HFF-Myc (cell line): ENCODE measurements at places on chromosomes 16 and 17.
A peak's percentile ranks its signal among the peaks of the same experiment; 100 is the strongest.

- no peak for DNase-seq
These were observed 18.2 kb downstream of the PAFAH1B1 start for GRCh38 chr17:2611627-2612026.

DNA sequence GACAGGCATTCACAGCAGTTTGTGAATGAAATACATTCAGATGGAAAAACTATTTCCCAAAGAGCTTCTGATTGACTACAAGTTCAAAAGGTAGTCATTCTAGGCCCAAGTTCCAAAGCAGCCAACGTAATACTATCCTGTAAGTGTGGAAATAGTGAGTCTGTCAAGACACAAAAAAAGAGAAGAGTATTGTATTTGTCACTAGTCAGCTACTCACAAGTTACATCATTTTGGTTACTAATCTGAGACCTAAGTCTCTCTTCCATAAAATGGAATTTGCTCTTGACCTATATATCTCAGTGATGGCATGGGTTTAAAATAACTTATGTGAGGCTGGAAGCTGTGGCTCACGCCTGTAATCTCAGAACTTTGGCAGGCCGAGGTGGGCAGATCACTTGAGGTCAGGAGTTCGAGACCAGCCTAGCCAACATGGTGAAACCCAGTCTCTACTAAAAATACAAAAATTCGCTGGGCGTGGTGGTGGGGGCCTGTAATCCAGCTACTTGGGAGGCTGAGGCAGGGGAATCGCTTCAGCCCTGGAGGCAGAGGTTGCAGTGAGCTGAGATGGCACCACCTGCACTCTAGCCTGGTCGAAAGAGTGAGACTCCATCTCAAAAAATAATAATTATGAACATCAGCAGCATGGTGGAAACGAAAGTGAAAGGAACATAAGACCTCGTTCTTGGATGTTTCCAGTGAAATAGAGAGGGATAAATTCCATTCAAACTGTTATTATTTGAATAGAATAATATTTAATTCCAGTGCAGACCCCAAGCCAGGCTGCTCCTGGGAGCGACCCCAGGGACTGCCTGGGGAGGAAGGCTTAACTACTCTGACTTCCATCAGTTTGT is 2.9 kb downstream of the CMC2 start:
- no peak for DNase-seq

- no peak for DNase-seq
These were observed 6.6 kb downstream of the NARF start for GRCh38 chr17:82465023-82465603.

- DNase-seq: no peak
These were observed 34.6 kb downstream of the SLC38A8 start for GRCh38 chr16:84007965-84008364.

DNA sequence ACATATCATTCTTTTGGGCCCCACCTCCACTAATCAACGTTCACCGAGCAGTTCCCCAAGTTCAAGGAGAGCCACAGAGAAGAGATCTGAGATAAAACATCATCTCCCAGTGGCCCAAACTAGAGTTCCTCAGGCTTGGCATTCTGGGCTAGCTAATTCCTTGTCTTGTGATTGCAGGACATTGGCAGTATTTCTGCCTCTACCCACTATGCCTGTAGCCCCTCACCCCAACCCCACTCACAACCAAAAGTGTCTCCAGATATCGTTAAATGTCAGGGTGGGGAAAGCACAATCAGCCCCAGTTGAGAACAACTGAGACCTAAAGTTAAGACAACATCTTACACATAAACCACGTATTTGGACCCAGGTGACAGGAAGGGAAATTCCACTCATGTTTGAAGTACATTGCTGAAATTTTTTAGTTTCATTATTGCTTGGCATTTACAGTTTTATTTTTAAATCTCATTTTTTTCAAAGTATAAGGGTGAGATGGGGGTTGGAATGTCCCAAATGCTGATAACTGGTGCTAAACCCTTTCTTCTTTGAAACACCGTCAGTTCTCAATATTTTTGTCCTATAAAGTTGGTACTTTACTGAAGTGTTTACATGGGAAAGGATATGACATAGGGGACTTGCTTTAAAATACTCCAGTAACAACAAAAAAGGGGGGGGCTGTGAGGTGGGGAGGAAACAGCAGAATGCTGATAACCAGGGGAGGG is 13.6 kb downstream of the ZC3H7A start:
- DNase-seq: no peak

- DNase-seq: no peak
These were observed 6.4 kb upstream of the SRCAP start for GRCh38 chr16:30692396-30693064.

GRCh38 chr16:69917739-69918138 is 33.4 kb upstream of the CLEC18A start:
- peak; percentile 81 for DNase-seq

DNA sequence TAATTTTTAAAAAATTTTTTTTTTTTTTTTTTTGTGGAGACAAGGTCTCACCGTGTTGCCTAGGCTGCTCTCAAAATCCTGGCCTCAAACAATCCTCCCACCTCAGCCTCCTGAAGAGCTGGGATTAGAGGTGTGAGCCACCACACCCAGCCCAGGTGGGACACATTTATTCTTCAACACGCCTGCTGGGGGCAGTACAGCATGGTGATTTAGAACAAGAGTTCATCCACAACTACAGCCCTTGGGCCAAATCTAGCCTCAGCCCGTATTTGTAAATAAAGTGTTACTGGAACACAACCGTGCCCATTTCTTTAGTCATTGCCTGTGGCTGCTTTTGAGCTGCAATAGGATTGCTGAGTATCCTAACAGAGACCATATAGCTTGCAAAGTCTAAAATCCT is 92.8 kb downstream of the KATNIP start:
- peak; percentile 7 for DNase-seq

DNA sequence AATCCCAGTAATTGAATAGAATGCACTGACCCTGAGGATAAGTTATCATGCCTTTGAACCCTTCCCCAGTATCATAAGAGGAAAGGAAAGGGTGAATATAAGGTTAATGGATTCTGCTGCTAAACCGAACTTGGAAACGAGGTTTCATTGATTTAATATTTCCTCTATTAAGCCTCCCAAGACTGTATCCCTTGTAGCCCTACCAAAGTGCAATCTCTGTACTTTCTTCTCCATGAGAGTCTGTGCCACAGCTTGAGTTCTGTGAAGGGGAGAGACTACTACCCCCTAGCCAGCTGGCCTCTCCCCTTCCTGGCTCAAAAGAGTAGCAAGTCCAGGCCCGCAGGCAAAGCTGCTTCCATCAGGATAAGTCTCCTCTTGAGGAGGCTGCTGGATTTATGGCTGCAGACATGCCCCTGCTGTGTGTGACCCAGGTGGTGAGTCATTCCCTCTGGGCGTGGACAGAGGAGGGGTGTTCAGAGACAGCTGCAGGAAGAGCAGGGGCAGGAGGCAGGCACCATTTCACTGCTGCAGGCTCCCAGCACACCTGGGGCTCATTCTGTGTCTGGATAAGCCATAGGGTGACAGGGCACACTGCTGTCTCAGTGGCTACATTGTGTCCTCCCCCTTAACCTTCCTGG is 58.4 kb downstream of the TOM1L2 start:
- DNase-seq: peak; percentile 91

- DNase-seq: no peak
These were observed 4.9 kb upstream of the POLR3E start for GRCh38 chr16:22292320-22292719.

DNA sequence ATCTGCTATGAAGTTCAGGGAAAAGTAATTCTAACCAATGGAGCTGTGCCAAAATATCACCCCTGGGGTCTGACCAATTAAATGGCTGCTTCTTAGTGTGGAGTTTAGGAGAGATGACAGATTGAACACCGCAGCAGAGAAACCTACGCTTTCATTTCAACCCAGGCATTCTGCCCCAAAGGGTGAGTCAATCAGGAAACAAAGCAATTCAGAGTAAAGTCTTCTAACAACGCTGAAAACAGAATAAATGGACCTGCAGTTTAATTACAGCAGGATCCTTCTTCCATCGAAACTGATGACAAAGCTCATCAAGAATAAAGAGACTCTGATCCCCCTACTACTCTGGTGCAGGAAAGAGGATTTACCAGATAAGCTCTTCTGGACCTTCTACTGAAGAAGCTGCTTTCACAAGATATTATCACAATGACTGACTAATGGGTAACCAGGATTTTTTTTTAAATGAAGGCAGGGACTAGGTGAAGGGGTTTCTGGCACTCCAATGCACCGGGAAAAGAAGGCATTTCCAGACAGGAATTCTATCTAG is 16.7 kb downstream of the RFFL start:
- no peak for DNase-seq

DNA sequence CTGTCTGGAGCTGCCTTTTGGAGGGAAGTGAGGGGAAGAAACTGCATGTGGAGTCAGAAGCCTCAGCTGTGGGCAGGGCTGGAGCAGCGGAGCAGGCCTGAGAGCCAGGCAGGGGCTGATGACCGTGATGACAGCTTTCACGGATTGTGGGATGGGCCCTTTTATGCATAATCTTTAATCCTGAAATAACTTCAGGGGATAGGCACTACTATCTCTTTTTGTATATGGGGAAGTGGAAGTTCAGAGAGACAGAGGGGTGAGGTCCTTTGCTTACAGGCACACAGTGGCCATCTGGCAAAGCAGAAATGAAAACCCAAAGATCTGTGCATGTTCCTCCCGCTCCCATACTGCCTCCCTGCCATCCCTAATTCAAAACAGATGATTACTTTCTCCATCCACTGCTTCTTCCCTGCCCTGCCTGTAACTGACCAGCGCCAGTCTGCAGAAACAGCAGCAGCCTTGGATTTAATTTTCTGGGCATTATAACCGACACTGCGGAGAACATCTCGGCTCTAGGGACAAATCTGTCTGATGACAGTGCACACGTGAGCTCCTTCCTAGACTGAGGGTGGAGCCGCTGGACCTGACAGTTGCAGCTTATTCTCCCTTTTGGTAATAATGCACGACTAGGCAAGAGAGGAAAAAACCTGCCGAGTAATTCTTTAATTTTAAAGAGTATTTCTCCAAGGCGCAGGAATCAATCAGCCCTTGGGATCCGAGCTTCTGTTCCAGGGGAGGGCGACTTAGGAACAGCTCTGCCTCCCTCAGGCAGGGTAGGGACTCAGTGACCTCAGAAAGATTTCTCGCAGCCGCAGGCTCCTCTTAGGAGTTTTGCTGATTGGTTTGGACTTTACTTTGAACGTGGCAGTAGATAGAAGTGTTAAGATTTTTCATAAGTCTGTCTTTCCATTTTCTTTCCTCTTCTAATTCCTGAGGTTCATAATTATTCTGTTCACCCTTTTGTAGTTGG is 95.4 kb downstream of the UTP18 start:
- no peak for DNase-seq

GRCh38 chr17:58527949-58528348 is 13.5 kb upstream of the MTMR4 start:
- DNase-seq: no peak

GRCh38 chr16:89031715-89032659 is 55.0 kb upstream of the CBFA2T3 start:
- DNase-seq: no peak

- DNase-seq: no peak
These were observed 191.9 kb downstream of the MRTFB start for GRCh38 chr16:14263011-14263410.

DNA sequence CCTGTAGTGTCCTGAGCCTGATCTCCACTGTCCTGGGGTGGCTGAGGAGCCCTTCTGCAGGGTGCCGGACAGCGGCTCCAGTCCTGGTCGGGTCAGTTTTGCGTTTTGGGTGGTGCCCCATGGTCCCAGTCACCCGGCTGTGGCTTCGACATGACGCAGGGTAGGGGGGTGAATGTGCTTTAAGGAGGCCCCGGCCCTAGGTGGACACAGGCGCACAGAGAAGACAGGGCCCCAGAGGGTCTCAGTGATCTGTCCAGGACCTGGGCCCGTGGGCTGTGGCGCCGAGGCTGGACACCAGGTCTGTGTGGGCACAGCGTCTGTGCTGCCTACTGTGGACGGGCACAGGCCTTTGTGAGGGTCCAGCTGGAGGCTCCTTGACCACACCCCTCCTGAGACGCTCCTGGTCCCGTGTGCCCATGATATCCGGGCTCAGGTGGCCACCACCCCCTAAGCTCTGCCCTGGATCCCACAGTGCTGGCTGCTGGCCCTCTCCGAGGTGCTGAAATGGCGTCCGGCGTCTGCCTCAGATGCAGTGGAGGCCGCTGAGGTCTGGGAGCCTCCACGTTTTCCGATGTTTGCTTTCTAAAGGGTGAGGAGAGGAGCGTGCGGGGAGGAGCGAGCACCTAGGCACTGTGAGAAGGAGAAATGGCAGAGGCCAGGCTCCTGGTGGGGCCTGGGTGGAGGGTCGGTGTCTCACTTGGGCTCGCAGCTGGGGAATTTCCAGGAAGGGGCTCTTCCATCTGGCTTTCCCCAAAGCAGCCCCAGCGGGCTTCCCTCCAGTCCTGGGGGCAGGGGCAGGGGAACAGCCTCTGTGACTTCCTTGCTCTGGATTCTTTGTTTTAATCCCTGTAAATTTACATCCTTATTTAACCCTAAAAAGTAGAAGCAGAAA is 56.1 kb upstream of the ACSF3 start:
- no peak for DNase-seq

DNA sequence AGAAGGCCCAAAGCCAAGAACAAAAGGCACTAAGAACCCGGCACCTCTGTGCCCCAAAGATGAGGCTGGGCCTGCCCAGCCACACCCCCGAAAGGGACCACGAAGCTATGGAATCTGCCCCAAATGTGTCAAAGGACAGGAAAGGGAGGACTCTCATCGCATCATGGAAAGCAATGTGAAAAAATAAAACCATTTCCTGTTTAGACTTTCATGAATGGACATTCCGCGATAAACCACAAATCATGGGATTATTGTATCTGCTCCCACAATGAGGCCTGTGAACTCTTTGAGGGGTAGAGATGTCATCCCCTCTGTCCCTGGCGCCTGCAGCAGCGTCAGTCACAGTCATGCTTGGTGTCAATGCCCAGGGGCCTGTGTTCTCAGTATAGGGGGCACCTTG is 135.0 kb downstream of the COPRS start:
- peak; percentile 52 for DNase-seq

DNA sequence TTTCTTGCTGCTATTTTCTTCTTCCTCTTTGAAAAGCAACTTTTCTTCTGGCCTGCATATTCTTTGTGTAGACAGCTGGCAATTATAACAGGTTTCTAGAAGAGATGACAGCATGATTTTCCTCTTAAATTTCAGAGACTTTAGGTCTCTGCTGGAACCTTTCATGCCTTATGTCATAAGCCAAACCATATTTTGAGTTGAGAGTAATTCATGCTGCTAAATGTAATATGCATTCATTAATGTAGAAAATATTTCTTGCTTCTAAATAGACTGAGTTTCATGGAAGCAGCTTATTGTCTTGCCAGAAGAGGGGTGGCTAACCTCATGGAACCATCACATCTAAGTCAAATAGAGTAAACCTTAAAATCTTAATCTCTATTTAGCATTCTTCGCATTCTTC is 25.9 kb upstream of the ABCA9 start:
- no peak for DNase-seq

- no peak for DNase-seq
These were observed 546 bp downstream of the SNN start for GRCh38 chr16:11668623-11669379.

GRCh38 chr17:77142689-77143088 is 1.9 kb downstream of the SEC14L1 start:
- no peak for DNase-seq

- DNase-seq: no peak
These were observed 27.5 kb downstream of the ASPA start for GRCh38 chr17:3503285-3503684.

GRCh38 chr17:61209525-61209924 is 190.1 kb upstream of the TBX2 start:
- DNase-seq: no peak

- no peak for DNase-seq
These were observed 98.7 kb downstream of the RAB11FIP4 start for GRCh38 chr17:31490019-31490650.
